ENCODE measurements at places on chromosomes 13 and 19.

DNA sequence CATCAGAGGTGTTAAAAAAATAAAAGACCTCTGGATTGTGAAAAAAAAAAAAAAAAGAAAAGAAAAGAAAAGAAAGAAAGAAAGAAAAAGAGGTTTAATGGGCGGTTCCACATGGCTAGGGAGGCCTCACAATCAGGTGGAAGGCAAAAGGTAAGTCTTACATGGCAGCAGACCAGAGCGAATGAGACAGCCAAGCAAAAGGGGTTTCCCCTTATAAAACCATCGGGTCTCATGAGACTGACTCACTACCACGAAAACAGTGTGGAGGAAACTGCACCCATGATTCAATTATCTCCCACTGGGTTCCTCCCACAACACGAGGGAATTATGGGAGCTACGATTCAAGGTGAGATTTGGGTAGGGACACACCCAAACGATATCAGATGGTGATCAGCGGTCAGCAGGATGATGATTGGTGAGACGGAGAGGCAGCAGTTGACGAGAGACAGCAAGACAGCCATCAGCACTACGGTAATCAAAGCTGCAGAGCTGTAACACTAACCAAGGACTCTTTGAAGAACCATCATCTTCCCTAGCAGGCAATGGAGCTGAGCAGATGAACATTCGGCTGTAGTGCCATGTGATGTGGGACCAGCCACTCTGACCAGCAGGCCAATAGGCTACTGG, 3.9 kb upstream of the CD209 start:
- peak; percentile 20 for DNase-seq

- no peak for DNase-seq
Measured at GRCh38 chr13:31035185-31035965, 102.9 kb downstream of the TEX26 start.

GRCh38 chr13:25281193-25281934, 5.9 kb downstream of the MTMR6 start:
- no peak for DNase-seq

DNA sequence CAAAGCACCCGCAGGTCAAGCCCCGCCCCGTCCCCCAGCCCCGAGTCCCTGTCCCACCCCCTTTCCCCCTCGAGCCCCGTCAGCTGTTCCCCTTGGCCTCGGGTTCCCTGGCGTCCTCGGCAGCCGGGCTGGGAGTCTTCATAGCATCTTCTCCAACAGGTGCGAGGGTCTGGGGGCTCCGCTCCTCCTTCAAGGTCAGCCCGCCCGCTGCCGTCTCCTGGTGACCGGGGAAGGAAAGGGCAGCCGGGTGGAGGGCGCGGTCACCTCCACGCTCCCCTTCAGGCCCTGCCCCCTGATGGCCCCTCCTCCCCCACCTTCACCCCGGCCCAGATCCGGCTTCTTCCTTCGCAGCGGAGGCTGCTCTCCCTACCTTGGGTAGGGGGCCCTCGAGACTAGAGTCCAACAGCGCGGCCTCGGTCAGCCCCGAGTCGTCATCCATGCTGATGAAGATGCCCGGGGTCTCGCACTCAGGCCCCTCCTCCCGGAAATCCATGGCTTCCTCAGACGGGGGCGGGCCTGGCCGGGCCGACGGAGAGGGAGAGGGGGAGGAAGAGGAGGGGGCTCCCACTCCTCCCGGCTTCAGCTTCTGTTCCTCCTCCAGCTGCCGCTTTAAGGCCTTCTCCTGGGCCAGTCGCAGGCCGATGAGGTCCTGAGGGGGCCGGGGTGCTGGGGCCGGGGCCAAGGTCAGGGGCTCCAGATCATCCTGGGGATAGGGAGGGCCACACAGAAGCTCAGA, 541 bp upstream of the RSPH6A start:
- no peak for DNase-seq

DNA sequence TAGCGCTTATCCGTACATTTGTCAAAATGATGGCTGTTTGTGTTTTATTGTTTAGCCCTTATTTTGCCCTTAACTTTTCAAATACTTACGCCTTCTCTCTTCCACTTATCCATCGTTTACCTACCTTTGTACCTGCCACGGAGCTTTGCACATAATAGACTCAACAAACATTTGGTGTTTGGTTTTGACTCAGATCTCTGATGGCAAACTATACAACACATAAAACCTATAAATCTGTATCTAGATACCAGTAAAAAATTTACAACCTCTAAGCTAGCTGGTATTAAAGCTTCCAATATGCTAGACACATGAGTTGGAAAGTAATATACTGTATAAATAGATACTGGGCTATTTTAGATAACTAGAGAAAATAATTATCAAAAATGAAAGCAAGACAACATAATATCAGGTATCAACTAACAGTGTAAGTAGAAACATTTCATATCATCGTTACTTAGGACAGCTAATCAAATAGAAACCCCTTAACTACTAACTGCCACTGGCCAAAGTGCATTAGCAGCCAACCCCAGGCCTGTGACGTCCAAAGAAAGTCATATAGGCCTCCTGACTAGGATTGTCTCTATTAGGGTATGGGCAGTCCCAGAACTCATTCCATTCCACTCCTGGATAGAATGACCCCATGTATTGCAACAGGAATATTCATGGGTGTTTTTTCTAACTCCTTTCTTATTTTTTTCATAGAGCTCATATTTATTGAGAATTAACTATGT, 53.8 kb downstream of the KCTD12 start:
- no peak for DNase-seq

DNA sequence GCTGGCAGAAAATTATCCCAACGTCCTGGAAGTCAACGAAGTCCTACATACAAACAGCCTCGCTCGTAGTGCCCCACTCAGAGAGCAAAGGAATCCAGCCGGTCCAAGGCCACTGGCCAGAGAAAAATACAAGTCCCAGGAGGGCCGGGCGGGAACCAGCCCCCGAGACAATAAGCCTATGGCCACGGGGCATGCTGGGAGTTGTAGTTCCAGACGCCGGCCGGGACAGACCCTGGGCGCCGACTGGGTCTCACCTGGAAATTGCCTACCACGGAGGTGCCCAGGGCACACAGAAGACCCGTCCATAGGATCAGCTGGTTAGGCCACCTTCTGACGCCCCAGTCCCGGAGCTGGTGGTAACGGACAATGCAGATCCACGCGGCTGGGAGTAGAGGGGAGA, 5.4 kb downstream of the TMEM150B start:
- DNase-seq: no peak

- DNase-seq: no peak
Measured at GRCh38 chr13:72782717-72783116, 784 bp downstream of the PIBF1 start.

DNA sequence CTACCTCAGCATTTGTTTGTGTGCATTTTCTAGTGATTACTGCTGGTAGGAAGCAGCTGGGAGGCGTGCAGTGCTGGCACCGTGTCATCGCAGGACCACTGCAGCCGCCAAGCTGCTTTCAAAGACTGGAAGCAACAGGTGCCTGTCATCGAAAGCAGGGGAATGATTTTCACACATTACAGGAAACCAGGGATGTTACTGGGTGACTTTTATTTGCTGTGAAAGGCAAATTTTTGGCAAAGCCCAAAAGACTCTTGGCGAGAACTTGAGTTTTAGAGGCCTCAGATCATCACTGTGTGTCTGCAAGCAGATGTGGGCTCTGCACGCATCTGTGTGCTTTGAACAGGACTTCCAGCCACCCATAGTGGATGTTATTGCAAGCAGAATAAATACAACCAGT, 176.4 kb downstream of the FLT1 start:
- DNase-seq: no peak

GRCh38 chr13:77857531-77858209, 61.0 kb downstream of the EDNRB start:
- DNase-seq: no peak

DNA sequence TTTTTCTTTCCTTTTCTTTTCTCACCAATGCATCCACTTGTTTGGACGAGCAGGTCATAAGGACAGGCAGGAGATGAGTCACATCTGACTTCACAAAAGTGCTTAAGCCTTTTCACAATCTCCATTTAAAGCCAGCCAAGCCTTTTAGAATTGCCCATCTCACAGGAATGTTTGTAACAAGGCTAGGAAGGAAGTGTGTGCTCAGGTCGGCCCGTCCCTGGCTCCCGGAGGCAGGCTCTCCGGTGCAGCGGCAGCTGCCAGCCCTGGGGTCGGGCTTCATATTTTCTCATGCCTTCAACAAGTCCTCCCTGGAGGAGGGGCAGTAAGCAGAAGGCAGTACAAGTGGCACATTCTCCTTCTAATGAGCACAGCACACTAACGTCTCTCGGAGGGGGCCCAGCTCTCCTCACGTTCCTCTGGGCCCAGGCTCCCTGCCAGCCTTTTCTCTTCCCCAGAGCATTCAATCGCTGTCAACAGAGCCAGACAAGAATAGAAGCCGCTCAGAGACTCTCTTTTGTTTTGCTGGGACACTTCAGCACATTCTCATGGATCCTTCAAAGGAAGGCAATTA, 180.5 kb downstream of the COL4A1 start:
- DNase-seq: no peak

DNA sequence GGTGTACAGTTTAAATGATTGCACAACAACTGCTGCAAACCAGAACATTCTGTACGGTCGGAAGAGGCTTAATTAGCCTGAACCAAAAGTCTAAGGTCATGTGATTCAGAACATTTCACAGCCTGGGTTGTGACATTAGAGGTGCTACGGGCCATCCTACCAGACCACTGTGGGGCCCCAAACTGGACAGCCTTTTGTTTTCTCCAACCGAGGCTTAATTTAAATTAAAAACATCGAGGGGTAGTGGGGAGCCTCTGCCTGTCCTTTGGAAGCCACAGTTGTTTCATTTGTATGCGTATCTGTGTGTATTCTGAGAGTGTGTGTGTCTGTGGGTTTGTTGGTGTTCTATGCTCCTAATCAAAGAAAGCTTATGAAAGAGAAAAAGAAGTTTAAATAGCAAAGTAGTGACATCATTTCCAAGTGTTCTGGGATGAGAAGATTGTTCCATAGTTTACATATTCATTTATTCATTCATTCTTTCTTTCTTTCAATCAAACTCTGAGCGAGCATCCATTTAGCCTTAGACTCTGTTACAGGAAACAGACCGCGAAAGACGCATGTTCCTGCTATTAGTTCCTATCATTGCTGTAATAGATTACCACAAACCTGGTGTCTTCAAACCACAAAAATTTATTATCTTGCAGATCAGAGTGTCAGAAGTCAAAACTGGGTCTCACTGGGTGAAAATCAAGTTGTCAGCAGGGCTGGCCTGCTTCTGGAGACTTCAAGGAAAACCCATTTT, 444.8 kb downstream of the FOXO1 start:
- no peak for DNase-seq

DNA sequence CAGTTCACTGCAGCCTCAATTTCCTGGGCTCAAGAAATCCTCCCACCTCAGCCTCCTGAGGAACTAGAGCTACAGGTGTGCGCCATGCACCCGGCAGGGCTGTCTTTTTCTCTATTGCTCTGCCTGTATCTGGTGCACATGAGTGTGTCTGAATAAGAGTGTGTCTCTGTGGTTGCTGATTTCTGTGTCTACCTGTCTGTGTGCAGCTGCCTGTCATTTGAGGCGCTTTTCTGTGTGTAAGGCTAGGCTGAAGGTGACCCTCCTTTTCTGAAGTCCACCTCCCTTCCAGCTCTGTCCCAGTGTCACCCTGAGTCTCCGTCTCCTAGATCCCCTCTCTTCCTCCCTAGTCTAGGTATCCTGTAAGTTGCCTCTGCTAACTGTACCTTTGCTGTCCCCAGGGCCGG, 1.5 kb upstream of the PRR12 start:
- DNase-seq: no peak

DNA sequence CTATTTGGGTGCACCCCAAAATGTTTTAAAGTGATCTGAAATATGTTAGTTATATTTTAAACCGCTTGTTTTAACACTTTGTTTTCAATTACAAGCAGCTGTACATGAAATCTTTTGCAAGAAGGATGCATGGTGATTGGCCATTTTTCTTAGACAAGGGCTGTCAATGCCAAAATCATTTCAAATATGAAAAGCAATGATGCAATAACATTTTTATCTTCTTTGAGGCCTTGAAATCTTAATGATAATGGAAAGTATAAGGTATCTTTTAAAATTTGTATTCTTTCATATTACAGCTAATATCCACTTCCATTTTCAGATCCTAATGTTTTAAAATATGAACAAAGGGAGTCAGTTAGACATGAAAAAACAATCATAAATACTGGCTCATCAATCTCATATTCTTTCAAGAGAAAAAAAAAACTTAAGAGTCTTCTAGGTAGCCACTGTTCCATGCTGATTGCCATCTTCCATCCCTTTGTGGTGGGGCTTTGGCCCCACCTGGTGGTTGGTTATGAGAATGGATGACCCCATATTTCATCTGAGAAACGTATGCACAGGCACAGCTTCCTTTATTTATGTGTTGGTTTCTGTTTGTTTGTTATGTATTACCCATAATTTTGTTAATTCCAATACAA, 330.3 kb upstream of the MIR17HG start:
- no peak for DNase-seq

- no peak for DNase-seq
Measured at GRCh38 chr13:111474136-111475002, 153.9 kb downstream of the TEX29 start.

DNA sequence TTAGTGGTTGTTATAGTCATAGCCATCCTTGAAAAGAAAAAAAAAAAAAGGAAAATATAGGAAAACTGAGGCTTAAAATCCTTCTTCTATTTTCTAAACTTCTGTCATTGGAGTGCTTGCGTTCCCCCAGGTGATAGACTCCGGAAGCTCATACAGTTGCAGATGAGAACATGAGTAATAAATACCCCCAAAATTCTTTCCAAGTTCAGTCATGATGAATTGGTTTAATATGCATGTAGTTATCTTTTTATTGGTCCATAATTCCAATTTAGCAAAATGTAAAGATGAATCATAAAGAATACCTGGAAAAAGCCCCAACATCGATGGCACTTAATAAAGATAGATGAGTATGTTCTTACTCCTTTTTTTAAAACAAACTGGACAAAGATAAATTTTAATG, 192.3 kb downstream of the SHISA2 start:
- DNase-seq: no peak

DNA sequence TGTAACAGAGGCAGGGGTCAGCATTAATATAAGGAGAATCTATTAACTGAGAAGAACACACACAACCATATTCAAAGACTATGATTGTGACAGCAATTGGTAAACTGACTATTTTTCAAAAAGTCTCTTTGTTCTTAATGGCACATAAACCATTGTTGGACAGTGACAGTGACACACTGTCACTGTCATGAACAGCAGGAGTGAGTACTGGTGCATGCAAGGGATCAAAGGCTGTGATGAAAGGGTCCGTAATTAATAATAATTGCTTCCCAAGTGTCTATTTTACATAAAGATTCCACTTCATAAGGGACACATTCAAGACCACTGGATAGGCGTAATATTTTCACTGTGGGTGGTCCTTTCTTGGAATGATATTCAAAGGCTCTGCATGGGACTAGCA, 50.7 kb downstream of the LHFPL6 start:
- DNase-seq: no peak

GRCh38 chr19:58374200-58374599, 6.6 kb downstream of the ZNF837 start:
- no peak for DNase-seq

GRCh38 chr13:92896842-92897241, 329.8 kb upstream of the GPC6 start:
- DNase-seq: no peak

DNA sequence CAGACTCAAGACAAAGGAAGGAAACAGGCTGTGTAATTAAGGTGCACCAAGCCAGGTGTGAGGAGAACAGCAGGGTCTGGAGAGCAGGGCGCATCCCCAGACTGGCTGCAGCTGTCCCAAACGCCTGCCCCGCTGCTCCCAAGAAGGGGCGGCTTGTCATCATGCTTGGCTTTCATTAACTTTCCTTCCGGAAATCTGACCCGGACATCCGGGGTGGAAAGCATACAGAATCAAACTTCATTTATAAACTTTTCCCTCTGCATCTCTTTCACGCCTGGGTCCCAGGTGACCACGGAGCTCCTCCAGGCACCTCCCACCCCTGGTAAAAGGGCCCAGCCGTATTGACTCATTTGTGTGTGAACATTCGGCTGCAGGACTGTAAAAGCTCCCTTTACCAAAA, 31.7 kb downstream of the TSHZ3 start:
- DNase-seq: no peak

Measured in stimulated activated CD4-positive, alpha-beta T cell treated with anti-CD3 and anti-CD28 coated beads, Interleukin-1b, Interleukin-23, amount 100 ng/mL, for 4 hours (primary cell).